Stimulated activated CD4-positive, alpha-beta T cell treated with anti-CD3 and anti-CD28 coated beads, Interleukin-12 subunit alpha, Interleukin-12 subunit beta, amount 100 ng/mL, for 24 hours (primary cell): ENCODE measurements at places on chromosomes 16 and 17.
A peak's percentile ranks its signal among the peaks of the same experiment; 100 is the strongest.

- no peak for DNase-seq
These were observed 6.2 kb upstream of the ABCA8 start for GRCh38 chr17:68961214-68961882.

GRCh38 chr16:78681743-78682142 is 582.3 kb downstream of the WWOX start:
- DNase-seq, result no peak

- DNase-seq, result no peak
These were observed 75.2 kb downstream of the CPPED1 start for GRCh38 chr16:12728469-12728868.

- no peak for DNase-seq
These were observed 14.4 kb upstream of the ATP2A3 start for GRCh38 chr17:3978421-3979289.

DNA sequence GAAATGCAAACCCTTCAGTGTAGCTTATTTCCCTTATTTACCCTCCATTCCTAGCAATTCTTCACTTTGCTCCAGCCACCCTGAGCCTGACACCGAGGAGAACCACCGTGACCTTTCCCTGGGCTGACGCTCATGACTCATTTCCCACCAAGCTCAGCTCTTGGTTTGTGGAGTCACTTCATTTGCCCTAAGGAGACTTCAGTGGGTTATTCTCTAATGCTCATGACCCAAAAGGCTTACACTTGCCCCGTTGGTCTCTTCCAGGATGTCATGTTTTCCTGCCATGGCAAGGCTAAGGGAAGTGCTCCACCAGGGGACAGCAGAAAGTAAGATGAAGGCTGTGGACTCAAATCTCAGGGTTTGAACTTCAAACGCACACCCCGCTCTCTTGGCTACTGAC is 161.0 kb downstream of the CBLN1 start:
- DNase-seq, result no peak

DNA sequence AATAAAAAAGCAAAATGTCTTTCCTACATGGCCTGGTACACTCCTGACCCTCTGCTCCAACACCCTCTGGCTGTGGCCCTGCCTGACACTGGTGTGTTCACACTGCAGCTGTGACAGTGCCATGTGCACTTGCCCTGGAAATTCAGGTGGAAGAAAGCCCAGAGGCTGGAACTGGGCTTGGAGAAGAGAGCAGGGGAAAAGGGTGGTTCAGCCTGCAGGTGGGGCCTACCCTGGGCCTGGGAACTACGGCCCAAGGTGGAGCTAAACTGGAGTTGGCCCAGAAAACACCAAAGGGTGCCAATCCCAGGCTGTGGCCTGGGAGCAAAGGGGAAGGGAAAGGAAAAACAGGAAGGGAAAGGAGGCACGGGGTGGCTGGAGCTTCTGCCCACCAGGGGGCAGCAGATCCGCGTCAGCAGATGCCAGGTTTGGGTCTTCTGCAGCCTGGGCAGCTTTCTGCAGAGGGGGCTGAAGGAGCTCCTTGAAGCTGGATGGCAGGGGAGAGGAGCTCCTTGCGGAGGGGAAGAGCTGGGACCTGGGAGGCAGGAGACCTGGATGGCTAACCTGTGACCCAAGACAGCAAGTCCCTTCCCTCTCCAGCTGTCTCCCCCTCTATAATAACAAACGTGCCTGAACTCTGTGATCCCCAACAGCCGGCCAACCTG is 15.4 kb upstream of the CTCF start:
- DNase-seq, result peak; percentile 52

DNA sequence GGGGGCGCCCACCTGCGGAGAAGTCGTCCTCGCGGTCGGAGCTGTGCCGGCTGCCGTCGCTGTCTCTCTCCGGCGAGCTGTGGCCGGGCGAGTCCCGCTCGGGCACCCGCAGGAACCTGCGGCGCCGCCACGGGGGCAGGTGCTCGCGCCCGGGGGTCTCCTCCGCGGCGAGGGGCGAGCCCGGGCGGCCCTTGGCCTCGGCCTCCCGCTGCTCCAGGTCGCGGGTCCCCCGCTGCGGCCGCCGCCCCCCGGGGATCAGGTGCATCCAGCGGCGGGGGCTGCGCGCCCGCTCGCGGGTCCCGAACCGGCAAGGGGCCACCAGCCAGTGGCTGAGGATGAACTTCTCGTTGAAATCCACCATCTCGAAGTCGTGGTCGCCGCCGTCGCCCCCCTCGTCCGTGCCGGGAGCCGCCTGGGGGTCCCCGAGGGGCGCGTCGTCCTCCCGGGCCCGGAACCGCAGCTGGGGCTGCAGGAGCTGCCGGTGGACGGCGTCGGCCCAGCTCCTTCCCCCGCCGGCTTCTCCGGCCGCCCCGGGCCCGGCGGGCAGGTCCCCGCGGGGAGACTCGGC is 41.4 kb upstream of the BHLHA9 start:
- DNase-seq, result no peak

- no peak for DNase-seq
These were observed 82.4 kb upstream of the KIF2B start for GRCh38 chr17:53740312-53740711.

GRCh38 chr17:2289878-2290478 is 13.6 kb downstream of the SMG6 start:
- DNase-seq, result no peak

DNA sequence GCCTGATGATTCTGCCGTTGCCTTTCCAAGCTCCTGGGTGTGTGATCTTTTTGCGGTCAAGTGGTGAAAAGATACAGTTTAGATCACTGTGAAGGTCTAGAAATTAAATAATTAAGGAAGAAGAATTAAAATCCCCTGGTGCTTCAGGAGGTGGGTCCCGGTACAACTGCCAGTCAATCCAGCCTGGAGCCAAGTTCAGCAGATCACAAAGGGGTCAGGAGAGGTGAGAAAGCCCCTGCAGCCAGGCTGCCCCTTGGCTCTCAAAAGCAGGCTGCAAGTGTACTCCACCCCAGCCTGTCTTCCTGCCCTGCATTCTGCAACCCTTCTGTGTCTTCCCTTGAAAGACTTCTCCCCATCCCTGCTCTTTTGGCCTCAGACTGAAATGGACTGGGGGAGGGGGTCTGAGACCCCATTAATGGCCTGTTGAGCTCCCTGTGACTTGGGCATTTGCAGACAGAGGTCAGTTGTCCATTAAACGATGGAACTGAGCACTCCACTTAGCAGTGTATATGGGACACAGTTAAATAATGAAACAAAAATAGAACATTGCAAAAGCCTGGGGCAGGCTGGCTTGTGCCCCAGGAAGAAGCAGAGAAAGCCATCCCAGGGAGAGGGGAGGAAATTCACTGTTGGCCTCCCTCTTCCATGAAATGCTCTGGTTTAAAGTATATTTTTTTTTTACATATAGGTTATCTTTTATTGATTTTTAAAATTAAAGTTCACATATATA is 15.1 kb downstream of the CACNG5 start:
- no peak for DNase-seq

GRCh38 chr16:82655720-82656490 is 29.1 kb downstream of the CDH13 start:
- no peak for DNase-seq

DNA sequence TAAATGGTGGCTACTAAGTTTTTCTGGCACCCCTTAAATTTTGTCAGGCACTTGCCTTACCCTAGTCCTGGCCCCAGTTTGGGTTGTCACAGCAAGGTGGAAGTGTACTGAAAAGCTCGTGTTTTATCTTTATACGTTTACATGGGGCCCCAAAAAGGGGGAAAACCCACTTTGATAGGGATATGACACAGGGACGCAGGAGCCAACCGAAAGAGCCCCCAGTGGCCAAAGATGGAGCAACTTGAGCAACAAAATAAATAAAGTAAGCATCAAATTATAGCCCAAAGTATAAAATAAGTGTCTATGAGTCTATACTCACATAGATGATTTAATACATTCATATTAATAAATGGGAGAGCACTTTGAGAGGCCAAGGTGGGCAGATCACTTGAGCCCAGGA is 5.0 kb upstream of the CETP start:
- no peak for DNase-seq

- no peak for DNase-seq
These were observed 24.0 kb downstream of the RNF213 start for GRCh38 chr17:80284631-80285030.

DNA sequence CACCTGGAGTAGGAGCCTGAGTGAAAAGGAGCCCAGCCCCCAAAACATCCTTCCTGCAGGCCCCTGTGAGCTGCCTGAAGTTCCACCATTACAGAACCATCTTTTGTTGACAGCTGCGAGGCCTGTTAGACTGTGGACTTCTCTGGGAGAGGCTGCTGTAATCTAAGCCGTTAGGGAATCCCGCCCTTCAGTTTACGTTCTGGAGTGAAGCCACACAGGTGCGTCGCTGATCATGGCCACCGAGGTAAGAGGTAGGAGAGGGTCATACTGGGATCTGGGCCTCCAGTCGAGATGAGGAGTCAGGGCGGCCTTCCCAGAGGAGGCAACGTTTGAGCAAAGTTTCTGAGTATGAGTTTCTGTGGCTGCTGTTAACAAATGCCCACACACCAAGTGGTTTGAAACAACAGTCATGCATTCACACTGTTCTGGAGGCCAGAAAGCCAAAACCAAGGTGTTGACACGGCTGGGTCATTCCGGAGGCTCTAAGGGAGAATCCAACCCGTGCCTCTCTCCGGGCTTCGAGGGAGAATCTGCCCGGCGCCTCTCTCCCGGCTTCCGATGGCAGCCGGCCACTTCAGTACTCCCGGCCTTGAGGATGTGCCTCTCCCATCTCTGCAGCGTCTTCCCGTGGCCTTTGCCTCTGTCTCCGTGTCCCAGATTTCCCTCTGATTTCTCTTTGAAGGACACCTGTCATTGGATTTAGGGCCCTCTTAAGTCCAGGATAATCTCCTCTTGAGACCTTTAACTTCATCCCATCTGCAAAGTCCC is 26.6 kb upstream of the ATP2C2 start:
- DNase-seq, result no peak

- DNase-seq, result no peak
These were observed 7.1 kb downstream of the HAS3 start for GRCh38 chr16:69112285-69113129.

DNA sequence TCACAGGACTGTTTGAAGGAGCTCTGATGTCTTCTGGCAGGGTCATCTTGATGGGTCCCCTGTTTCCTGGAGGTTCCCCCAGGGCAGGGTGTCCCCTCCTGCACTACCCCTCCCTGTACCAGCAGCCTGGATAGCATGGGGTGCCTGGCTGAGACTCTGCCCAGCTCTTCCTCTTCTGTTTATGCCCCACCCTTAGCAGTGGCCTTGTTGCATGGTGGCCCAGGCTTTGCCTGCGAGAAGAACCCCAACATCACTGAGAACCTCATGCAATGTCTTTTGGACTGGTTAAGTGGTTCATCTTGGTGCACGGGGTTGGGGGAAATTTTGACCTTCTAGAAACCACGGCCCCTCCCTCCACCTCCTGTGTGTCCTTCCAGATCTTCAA is 121.8 kb downstream of the IRX3 start:
- no peak for DNase-seq
